Activated CD8-positive, alpha-beta memory T cell treated with anti-CD3 and anti-CD28 coated beads for 1 hour (primary cell): ENCODE measurements at places on chromosomes 6 and 20.

DNA sequence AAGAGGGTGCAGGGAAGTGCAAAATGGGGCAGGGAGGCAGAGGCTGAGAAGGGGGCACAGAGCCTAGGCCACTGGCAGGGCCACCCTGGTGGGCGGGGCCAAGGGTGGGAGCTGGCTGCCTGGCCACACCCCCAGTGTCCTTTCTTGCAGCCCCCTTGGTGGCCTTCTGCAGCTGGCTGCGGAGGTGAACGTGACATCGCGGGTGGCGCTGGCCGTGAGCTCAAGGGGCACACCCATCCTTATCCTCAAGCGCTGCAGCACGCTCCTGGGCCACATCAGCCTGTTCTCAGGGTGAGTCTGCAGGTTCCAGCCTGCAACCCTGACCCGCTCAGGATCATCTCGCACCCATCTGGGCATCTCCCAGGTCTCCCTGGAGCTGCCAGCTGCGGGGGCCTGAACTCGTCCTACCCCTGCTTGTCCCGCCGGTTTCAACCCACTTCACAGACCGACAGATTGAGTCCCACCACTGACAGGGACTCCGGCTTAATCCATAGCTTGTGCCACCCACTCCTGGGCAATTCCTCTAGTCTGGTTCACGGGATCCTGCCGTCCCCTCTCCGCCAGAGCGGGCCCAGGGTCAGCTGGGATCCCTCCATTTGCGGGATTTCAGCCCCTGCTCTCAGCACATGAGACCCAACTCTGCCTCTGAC lies 6.2 kb downstream of the BPIFB3 start:
- no peak for DNase-seq

DNA sequence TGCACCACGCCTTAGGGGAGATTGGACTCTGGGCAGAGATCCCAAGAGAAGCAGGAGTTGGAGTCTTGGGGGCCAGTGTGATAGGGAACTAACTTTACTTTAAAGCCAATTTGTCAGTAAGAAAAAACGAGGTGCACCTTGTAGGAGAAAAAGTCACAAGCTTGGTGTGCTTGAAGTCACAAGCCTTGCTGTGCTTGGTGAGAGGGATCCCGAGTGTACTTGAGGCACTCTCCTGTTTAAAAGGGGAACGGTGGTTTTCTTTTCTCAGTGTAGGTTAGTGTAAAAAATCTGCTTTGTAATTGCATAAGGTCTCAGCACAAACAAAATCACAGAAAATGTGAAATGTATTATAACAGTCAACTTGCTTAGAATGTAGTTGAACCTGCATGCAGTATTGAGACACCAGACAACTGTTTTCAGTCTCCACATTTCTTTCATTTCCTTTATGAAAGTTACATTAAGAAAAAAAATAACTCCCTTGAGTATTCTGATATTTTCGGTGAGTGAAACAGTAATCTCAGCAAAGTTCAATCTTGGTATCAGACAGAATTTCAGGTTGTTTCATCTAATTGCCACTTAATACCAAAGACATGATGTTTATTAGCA lies 111.1 kb upstream of the DUSP22 start:
- DNase-seq, result no peak

DNA sequence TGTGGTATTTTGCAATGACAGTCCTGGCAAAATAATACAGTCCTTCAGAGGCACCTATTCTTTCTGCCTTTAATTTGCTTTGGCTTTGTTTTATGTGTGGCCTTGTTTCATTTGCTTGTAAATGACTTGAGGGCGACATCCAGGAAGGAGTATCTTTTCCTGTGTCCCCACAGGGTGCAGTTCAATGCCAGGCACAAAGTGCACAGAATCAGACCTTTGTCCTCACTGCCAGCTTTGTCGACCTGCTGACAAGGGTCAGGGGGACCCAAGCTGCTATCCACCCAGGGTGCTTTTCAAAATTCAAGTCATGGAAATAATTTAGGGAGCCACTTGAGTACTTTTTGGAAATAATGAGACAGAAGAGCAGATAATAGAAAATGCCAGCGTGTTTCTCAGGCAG lies 37.0 kb upstream of the CDKN1A start:
- no peak for DNase-seq

- no peak for DNase-seq
Measured at GRCh38 chr6:36546308-36546919, 865 bp downstream of the STK38 start.
